Stimulated activated CD4-positive, alpha-beta T cell treated with anti-CD3 and anti-CD28 coated beads, Interleukin-4, amount 100 ng/mL, for 24 hours (primary cell): ENCODE measurements at places on chromosomes 5 and 9.

DNA sequence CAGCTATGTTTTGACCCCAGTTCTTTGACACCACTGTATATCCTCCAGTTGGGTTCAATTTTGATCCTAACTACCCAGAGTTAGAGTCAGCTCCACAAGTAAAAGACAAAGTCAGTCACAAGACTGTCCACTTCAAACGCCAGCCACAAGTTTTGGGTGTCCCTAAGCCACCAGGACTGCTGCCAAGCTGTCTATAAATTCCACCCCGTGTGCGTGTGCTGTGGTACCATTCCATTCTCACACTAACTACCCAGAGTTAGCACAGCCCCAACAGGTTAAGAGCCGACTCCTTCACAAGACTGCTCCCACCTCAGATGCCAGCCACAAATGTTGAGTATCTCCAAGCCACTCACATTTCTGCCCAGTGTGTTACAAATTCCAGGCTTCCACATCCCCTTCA is 56.7 kb downstream of the APC start:
- DNase-seq = no peak

- no peak for DNase-seq
Observed at GRCh38 chr9:127739614-127740330, 4.7 kb upstream of the TOR2A start.

GRCh38 chr9:29437526-29437925 is 1864.2 kb upstream of the C9orf72 start:
- no peak for DNase-seq

GRCh38 chr5:124790895-124791732 is 44.7 kb upstream of the ZNF608 start:
- no peak for DNase-seq

GRCh38 chr5:155616779-155617392 is 603.3 kb downstream of the KIF4B start:
- peak; percentile 45 for DNase-seq

- no peak for DNase-seq
Observed at GRCh38 chr5:8114597-8115266, 245.8 kb downstream of the MTRR start.

GRCh38 chr5:112333331-112333781 is 85.7 kb downstream of the EPB41L4A start:
- DNase-seq = no peak

DNA sequence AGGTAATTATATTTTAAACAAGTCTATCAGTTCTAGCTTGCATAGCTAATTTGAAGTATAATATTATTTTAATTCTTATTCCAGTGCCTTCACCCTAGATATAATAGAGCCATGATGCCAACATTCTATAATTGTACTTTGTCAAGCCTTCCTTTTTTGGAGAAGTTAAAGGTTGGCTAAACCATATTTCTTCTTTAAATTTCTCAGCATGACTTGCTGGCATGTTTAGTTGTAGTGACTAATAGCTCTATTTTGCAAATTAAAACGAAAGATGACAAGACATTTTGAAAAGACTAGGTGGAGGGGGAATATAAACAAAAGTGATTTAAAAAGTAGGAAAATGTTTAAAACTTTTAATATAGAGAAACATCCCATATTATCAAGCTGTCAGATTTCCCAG is 400.7 kb downstream of the PSAT1 start:
- no peak for DNase-seq

GRCh38 chr5:180313677-180314505 is 22.0 kb upstream of the MAPK9 start:
- DNase-seq = peak; percentile 55

GRCh38 chr5:178104492-178104891 is 8.8 kb upstream of the N4BP3 start:
- DNase-seq = no peak

DNA sequence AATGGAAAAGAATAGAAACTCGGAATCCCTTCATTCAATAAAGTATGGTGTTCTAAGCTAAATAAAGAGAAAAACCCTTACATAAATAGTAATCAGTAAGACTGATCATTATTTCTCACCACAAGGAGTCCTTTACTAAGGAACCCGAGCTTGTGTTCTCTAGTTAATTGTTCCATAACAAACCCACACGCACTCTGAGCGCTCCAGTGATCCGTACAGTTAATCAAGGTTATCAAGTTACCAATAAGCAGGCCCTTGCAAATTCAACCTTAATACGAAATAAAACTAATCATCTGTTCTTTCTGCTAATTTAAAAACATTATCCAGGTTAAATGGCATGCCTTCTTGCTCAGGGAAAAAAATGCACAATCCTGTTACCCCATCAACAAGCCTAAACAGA is 224.4 kb downstream of the FRMD3 start:
- no peak for DNase-seq

GRCh38 chr9:81665322-81665871 is 23.9 kb downstream of the TLE1 start:
- no peak for DNase-seq

DNA sequence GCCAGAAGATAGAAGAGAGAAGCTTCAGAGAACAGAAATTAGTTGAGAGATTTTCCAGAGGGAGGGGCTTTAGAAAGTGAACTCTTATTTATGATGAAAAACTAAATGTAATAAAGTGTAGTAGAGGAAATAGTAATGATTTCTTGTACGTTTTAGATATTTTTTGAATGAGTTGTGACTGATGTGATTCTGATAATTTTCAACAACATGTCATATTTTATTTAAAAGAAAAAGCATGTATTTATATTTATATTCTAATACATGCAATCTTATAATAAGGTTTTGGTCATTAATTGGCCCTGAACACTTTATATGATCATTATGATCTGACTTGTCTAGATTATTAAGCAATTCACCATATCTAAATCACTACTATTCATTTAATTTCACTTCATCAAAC is 735.2 kb upstream of the CDH9 start:
- DNase-seq = no peak

DNA sequence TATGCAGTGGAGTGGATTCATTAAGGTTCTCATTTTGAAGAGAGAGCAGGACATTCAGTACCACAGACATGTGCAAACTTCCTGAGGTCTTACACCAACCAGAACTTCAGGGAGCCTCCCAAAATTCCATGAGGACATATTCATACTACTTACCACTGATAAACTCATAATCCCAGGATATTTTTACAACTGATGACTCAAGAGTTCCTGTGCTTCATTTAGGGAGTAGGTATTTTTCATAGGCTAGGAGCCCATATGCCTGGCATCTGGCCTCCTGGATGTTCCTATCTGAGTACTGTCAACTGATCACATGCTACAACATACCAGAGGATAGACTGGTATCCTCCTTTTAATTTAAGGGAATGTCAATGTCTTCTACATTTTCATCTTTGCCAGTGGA is 578.0 kb downstream of the EFNA5 start:
- no peak for DNase-seq

GRCh38 chr9:91945277-91946085 is 4.5 kb downstream of the ROR2 start:
- no peak for DNase-seq

DNA sequence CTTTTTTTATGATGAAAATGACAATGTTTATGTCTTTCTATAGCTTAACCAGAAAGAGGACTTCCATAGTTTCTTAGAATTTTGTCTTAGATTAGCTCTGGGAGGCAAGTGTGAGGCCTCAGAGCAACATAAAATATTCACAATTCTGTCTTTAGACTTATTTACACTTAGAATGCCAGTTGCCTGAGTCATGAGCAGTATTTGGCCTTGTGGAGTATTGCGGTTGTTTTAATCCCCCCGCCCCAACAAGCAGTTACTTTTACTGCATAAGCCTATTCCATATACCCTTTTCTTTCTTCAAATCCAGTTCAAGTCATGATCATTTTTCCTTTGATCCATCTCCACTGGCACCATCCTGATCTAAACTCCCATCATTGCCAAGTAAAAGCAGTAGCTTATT is 198.0 kb upstream of the EGFLAM start:
- DNase-seq = no peak

DNA sequence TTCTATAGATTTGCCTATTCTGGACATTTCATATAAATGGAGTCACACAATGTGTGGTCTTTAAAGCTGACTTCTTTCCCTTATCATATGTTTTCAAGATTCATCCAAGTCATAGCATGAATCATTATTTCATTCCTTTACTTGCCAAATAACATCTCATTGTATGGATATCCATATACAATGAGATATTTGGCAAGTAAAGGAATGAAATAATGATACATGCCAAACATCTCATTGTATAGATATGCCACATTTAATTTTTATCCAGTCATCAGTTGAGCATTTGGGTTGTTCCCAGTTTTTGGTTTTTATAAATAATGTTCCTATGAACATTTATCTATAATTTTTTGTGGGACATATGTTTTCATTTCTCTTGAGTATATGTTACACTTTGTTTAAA is 20.5 kb upstream of the OR2K2 start:
- no peak for DNase-seq

GRCh38 chr5:144451187-144451973 is 280.7 kb downstream of the KCTD16 start:
- DNase-seq = no peak

GRCh38 chr5:79069488-79070349 is at the start of the genes BHMT2 and DMGDH:
BHMT2 (plus strand) TSS chr5:79069767; CDS start chr5:79069783, 16 bp downstream.
DMGDH (minus strand) TSS chr5:79069674; CDS start chr5:79069620, 54 bp downstream.
- DNase-seq = no peak
